ENCODE measurements at places on chromosomes 16 and 17.
A peak's percentile ranks its signal among the peaks of the same experiment; 100 is the strongest.

GRCh38 chr16:82954224-82954929, 327.6 kb downstream of the CDH13 start:
- DNase-seq: no peak

DNA sequence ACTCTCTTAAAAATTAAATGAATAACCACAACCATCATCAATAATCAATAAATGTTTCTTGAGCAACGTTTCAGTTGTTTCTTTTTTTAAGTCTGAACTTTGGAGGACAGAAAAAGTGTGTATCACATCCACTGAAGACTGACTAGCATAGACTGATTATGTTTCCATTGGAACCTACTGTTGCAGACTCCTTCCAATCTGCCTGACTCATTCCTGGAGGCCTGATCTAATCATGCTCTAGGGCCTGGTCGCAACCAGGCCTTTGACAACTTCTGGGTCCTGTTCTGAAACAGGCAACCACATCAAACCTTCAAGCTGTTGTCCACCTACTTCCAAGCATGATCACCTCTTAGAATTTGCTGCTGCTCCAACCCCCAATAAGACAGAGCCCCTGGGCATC, 109.2 kb upstream of the NUDT7 start:
- DNase-seq: no peak

DNA sequence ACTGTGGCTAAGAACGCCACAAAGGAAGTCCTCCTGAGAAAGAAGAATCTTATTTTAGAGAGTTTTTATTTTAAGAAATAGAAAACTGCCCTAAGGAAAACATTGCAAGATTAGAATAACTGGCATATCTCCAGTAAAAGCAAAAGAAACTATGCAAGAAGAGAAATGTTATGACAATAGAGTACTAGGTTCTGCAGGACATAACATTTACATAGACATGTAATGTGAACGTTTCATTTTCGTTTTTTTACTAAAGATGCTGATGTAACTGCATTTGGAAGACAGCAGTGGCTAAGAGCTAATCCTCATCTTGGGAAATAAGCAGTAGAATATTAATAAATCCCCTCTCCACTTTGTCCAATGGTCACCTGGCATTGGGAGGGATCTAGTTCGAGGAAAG, 7.8 kb upstream of the ASGR2 start:
- no peak for DNase-seq

GRCh38 chr16:61654962-61655361, 381.3 kb downstream of the CDH8 start:
- no peak for DNase-seq

DNA sequence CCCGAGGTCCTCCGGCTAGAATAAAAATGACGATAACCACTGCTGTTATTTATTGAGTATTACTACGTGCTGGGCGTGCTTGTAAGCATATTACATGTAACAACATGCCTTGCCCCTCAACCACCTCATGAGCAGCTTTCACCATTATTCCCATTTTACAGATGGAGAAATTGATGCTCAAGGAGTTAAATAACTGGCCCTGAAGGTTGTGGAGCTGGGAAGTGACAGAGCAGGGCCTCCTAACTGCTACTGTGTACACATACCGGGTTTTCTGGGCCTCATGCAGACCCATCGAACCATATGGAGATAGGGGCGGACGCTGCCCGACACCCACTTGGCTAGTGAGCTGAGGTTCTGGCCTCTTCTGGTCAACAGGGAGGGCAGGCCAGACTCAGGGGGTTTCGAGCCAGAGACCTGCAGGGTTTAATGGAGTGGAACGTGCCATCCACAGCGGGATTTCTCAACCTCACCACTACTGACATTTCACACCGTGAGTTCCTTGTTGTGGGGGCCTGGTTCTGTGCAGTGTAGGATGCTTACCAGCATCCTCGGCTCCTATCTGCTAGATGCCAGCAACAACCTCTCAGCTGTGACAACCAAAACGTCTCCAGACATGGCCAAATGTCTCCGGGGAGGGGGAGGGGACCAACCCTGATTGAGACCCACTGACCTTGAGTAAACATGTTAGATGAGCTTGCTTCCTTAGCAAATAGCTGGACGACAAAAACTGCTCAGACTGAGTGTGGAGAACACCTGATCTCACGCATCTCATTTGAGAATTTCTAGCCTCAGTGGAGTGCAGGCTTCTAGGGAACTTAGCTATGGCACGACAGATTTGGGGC, 432.0 kb downstream of the SLC39A11 start:
- no peak for DNase-seq

DNA sequence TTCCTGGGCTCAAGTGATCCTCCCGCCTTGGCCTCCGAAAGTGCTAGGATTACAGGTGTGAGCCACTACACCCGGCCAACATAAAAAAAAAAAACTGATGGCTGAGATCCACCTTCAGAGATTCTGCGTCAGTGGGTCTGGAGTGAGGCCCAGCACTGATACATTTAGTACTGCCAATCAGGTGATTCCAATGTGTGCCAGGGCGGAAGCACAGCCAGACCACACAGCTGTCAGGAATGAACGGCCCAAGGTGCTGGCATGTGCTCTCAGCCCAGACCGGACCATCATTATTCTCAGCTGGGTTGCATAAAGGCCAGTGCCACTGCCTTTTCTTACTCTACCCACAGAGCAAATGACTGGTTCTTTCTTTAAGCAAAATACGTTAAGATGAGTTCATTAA, 1.2 kb upstream of the BCO1 start:
- DNase-seq: no peak

DNA sequence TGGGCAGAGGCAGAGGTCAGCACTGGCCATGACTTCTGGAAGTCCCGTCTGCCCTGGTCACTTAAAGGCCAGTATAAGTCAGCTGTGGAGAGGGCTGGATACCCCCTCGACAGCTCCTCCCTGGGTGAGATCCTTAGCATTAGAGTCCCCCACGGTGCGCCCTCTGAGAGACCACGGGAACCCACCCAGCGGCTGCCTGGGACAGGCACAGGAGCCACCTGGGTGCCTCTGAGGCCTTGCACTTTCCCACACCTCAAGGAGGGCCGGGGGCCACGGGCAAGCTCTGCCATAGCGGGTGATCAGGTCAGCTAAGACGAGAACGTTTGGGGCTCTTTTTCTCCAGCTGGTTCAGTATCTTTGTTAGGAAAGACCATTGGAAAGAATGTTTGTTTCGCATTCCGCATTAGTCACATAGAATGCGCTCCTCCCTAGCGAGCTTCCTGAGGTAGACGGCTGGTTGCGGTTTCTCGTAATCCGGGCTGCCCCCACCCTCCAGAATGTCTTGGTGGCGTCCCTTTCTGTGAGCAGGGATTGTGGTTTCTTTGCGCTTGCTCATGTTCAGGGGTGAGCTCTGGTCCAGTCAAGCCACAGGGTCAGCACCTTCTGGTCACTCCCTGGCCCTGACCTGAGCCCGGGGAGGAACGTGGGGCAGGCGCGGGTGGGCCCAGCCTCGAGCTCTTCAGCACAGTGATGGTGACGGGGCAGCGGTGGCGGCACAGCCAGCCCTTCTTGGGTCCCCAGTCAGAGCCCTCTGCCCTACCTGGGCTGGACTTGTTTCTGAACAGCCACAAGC, 25.2 kb downstream of the NME3 start:
- DNase-seq: no peak

- no peak for DNase-seq
Measured at GRCh38 chr17:82031885-82032627, 578 bp downstream of the RAC3 start.

DNA sequence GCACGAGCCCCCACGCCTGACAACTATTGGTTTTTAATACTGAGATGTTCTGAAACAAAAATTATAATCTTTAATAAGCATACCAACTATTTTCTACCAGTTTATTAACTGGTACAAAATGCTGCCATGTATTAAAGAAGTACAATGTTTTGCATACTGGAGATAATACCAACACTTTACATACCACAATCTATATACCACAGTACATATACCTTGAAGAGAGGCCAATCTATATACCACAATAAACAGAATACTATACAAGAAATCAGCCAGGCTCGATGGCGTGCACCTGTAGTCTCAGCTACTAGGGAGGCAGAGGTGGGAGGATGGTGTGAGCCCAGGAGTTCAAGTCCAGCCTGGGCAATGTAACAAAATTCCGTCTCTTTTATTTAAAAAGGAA, 9.9 kb downstream of the GPATCH8 start:
- no peak for DNase-seq

GRCh38 chr16:49277386-49277742, 4.3 kb downstream of the CBLN1 start:
- no peak for DNase-seq

- DNase-seq: no peak
Measured at GRCh38 chr16:11143372-11144035, 112.5 kb downstream of the SOCS1 start.

DNA sequence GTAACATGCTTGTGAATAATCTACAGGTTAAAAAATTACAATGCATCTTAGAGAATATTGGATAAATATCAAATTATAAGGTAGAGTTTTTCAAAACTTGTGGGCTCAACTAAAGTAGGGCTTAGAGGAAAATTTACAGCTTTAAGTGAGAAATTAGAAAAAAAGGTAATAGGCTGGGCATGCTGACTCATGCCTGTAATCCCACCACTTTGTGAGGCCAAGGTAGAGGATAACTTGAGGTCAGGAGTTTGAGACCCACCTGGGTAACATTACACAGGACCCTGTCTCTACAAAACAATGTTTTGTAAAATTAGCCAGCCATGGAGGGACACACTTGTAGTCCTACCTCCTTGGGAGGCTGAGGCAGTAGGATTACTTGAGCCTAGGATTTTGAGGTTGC, 4.5 kb downstream of the ATF7IP2 start:
- DNase-seq: no peak

- DNase-seq: no peak
Measured at GRCh38 chr16:47638175-47638574, 177.0 kb downstream of the PHKB start.

DNA sequence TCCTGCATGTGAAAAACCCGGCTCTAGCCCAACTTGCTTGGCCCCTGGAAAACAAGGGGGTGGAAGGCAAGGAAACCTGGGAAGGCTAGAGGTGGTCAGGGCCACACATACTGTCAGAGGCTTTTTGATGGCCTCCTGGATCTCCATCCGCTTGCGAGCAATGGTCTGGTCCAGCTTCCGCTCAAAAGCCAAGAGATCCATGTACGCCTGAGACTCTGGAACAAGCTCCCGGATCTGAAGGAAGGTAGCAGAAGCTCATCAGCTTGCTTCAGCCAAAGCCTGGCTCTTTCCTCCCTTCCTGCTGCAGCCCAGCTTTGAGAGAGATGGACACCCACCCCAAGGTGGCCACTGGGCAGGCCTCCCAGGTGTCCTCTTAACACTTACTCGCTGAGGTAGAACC, 5.7 kb downstream of the SMARCD2 start:
- no peak for DNase-seq

DNA sequence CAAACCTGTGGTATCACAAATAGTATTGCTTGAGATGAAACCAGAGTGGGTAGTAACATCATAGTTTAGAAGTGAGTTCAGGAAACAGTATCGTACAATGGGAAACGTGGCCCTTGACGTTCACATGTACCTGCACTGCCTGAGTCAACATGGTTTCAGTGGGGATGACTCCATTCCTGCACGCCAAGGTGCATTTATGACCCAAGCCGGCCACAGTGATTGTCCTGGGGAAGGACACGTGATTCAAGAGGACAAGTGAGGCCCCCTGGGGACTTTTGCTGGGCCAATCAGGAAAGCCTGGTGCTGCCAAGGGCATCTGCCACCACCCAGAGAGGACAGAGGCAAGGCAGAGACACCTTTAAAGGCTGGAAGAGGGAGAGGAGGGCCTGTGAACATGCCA, 119.2 kb downstream of the AXIN2 start:
- DNase-seq: no peak

GRCh38 chr16:12458591-12459358, 344.9 kb downstream of the CPPED1 start:
- DNase-seq: no peak

- no peak for DNase-seq
Measured at GRCh38 chr17:56593646-56594319, at the start of gene NOG. NOG (plus strand) TSS chr17:56593699; CDS start chr17:56594224, 525 bp downstream.

DNA sequence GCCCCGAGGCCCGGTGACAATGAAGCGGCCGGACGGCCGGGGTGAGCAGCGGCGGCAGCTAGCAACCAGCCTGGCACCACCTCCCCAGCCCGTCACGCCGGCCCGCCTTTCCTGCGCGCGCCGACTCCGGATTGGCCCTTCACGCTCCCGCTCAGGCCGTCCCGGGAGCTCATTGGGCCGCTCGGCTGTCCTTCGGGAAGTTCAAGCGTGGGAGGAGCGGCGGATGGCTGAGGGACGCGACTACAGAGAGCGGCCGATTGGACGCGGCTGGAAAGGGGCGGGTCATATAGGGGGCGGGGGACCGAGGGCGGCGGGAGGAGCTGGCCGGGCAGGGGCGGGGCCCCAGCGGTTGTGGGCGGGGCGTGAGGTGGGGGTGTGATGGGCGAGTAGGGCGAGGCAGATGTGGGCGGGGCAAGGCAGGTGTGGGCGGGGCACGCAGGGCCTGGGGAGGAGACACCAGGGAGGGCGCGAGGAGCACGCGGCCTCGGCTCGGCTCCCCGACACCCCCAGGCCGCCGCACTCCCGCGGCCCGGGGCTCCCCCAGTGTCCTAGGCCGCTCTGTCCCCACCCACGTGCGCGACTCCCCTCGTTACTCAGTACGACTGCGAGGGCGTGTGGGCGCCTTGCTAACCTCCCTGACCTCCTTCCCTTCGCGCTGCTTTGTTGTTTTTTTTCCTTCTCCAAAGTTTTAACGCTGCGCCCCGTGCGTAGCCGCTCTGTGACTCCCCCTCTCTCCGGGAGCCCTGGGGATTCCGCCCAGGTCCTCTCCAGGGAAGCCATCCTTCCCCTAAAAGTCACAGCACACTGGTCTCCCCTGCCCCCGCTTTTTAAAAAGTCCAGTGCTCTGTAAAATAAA, at the start of gene CEP131:
Gene CEP131 (minus strand): TSS at position 60 of the 856 bp plus-strand sequence. CDS start 2,909 bp downstream, outside the sequence.
- peak; percentile 98 for DNase-seq

DNA sequence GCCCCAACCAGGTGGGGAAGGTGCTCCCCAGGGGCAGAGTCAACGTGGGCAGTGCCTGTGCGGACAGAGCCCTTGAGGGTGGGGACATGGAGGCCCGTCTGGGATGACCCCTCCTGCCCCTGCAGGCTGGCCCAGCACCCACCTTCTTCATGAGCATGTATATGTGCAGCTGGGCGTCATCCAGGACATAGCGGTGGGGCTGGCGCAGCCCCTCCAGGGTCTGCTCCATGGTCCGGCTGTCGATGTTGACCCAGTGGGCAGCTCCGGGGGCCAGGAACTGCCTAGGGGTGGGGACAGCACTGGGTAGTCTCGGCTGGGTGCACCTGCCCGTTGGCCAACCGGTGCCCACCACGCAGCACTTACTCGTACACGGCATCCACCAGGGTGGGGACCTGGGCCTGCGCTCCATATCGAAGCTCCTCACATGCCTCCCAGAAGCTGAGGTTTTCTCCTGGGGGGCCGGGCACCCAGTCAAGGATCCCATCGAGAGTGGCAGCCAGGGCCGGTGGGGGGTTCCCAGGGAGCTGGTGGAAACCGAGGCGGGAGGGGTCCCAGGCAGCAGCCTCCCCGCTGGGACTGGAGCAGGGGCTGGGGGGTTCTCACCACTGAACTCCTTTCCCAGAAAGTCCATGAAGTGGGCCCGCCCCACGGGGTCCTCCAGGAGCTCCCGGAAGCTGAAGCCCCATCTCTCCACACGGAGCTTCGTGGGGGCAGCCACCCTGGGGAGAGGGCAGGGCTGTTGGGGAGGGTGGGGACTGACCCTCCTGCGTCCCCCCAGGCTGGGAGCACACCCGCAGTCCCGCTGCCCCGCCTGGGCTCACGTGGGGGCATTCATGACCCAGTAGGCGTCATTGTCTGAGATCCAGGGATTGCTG, 5.1 kb downstream of the RGS11 start:
- no peak for DNase-seq

- no peak for DNase-seq
Measured at GRCh38 chr17:80353718-80354275, 61.2 kb upstream of the ENDOV start.

GRCh38 chr16:63195336-63195735, 1159.1 kb upstream of the CDH8 start:
- no peak for DNase-seq

GRCh38 chr17:39026980-39027451, 59.8 kb upstream of the FBXO47 start:
- DNase-seq: no peak

Measured in stimulated activated CD8-positive, alpha-beta memory T cell treated with anti-CD3 and anti-CD28 coated beads, Interleukin-15, amount 100 ng/mL, for 4 hours (primary cell).